Heart right ventricle (tissue), 16 donors: ENCODE measurements at places on chromosomes 6 and 20. TPM values are rescaled to one million over a fixed set of nuclear protein-coding genes. Genes with fewer than 3 reads are reported as not detected.
A peak's percentile ranks its signal among the peaks of the same experiment; 100 is the strongest.

DNA sequence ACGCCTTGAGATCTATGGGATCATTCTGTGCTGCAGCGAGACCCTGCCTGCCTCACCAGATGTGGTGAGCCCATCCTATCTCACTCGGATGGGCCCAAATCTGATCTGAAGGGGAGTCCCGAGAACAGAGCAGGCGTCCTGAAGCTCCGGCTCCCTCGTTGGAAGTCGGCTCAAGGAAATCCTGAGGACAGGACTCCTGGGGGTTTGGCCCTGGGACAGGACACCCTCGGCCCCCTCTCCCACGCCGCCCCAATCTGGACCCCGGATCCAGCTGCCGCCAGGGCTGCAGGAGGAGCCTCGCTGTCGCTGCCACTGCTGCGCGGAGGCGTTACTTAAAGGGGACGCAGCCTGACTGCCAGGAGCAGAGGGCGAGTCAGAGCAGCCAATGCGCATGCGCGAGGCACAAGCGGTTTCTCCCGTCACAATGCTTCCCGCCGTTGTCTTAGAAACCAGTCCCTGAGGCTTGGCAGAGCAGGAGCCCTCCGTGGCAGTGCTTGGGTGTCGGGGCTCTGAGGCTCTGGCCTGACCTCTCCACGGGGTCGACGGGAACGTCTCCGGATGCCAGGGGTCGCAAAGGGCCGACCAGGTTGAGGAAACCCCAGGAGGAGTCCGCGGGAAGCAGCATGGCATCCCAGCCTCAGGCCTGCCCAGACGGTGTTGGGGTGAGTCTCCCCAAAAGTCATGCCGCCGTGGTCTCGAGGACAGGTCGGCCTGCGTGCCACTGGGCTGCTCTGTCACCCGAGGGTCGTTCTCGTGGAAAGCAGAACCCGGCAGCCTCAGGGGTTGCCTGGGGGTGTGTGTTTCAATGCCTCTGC, 1567.8 kb upstream of the DEFB115 start:
- peak; percentile 32 for DNase-seq

DNA sequence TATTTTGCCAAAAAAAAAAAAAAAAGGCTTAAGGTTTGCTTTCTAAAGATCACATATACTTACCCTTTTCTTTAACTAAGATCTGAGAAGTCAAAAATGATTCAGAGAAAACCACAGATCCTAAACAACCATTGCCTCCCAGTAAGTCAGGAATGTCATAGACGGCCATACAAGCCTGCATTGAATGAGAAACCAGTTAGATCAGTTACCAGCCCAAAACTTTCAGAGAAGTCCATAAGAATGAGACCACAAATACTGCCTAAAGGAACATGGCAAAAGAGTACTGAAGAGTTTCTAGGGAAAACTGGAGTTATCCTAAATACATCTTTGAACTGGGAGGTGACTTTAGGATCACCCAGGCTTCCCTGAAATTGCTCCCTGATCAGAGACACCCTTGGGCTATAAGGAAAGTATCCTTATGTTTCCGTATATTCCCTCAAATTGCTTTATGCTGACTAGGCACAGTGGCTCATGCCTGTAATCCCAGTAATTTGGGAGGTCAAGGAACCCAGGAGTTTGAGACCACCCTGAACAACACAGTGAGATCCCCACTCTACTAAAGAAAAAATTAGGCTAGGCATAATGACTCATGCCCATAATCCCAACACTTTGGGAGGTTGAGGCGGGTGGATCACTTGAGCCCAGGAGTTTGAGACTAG, 79.4 kb upstream of the SLC4A11 start:
- DNase-seq, result no peak

DNA sequence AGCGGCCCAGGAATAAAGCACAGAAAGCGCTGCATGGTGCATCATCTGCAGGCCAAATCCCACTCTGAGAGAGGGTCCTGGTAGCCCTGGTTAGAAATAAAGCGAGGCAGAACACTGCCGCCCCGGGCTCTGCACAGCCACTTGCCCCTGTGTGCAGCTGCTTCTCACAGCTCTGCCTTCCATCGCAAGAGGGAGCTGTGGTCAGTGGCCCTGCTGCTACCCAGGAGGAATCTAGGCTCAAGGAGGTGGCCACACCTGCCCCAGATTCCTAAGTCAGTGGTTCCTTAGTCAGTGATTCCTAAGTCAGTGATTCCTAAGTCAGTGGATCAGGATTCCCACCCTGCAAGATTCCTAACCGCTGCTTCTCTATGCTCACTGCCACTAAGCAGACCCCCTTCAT, 8.8 kb downstream of the CDH4 start:
- DNase-seq, result no peak

DNA sequence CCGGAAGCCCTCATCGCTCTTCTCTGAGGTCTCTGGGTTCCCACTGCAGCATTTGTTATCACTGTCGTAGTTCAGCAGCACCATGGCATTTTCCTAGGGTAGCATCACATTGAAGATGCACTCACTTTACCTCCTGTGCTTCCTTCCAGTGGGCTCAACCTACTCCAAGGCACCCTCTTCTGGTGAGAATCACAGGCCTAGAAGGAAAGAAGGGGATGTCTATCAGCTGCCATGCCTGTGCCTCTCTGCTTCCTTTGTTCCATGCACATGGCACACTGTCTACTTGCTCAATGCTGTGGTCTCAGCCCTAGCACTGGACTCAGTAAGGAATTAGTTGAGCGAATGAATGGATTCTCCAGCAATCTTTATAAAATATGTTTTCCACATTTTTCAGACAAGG, 22.6 kb downstream of the CST4 start:
- DNase-seq, result no peak

GRCh38 chr6:149750136-149750609, 632 bp downstream of the PCMT1 start:
- peak; percentile 26 for DNase-seq

DNA sequence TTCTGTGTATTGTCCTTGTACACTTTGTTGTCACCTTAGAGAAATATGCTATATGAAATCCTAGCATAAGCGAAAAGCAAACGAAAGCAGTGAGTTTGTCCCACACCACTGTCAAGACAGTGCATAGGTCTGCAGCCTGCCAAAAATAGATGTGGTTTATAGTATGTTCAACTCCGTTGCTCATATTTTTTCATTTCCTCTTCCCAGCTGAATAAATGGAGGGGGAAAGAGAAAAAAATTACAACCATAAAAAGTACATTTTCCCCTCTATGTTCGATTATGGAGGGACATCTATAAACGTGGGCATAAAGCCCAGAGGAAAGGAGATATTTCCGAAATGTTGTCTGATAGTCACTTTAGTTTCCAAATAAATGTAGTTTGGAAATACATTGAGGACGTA, 25.8 kb downstream of the PRL start:
- DNase-seq, result no peak

- DNase-seq, result no peak
These were observed 180.6 kb downstream of the RPS12 start for GRCh38 chr6:132995009-132995408.

- DNase-seq, result no peak
These were observed 39.2 kb upstream of the KCNG1 start for GRCh38 chr20:51062065-51062464.

- DNase-seq, result no peak
These were observed 1005.5 kb upstream of the CITED2 start for GRCh38 chr6:140379919-140380318.

GRCh38 chr20:25534845-25535244, 50.5 kb downstream of the NINL start:
- no peak for DNase-seq

DNA sequence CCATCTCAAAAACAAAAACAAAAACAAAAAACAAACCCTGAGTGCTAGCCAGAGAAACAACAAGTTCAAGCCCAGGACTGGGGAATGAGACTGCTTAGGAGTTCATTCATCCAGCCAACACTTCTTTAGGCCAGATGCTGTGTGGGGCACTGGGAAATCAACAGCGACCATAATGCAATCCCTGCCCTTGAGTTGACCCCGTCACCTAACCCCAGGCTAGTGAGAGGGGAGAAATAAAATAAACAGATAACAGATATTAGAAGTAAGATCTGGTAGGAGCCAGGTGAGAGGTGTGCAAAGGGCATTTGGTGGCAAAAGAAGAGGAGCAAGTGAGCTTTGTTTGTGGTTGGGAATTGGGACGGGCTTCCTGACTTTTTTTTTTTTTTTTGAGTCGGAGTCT, 4.9 kb upstream of the RPL10A start:
- no peak for DNase-seq

DNA sequence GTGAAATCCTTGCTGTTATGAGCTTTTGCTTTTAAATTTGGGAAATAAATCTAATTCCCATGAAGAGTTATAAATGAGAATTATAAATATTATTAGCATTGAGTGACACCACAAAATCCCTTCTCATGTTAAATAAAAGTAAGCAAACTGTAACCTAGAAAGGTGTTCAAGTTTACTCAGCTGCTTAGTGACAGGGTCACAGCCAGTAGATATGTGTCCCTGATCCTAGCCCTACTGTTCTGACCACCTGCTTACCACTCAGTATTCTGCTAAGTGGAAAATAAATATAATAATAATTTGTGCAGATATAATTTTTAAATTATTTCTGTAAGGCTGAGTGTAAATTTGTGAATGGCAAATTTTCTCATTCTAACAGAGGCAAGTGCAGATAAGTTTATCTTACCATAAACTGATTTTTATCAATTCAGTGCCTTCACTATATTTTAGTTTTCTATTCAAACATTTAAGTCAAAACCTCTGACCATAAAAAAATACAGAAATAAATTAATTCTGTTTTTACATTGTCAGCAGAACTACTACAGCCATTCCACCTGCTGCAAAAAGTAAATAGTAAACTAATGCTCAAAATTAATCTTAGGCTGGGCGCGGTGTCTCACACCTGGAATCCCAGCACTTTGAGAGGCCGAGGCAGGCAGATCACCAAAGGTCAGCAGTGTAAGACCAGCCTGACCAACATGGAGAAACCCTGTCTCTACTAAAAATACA, 118.2 kb downstream of the TENT5A start:
- no peak for DNase-seq

DNA sequence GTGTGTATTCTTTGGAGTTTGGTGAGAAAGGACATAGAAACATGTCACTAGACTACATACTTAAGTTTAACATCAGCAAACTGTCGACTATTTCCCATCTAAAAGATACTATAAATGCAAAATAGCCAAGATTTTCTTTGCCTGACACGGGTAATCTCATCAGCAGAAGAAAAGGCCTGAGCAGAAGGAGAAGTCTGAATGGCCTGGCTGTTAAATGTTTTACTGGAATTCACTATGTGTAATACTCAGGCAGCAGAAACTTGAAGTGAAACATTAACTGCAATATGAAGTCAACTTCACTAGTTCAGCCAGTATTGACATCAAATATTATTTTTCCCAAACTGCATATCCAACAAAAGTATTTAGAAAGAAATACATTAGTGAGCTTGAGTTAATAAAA, 6.4 kb upstream of the DSE start:
- DNase-seq, result no peak

DNA sequence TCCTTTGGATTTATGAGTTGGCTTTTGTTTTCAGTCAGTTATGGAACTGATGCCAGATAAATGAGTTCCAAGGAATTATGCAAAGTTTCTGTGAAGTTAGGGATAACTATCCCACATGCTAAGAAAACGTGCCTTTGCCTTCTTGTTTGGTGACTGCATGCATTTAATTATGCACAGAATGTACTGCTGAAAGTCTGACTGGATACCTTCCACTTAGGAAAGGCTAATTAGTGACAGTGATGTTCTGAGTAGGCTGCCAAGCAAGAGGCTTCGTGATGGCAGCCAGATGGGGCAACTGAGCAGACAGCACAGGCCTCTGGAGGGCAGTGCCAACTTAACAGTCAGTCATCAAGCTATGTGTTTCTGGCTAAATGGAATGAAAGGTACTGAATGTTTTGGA, 289.9 kb downstream of the CD109 start:
- DNase-seq, result no peak

DNA sequence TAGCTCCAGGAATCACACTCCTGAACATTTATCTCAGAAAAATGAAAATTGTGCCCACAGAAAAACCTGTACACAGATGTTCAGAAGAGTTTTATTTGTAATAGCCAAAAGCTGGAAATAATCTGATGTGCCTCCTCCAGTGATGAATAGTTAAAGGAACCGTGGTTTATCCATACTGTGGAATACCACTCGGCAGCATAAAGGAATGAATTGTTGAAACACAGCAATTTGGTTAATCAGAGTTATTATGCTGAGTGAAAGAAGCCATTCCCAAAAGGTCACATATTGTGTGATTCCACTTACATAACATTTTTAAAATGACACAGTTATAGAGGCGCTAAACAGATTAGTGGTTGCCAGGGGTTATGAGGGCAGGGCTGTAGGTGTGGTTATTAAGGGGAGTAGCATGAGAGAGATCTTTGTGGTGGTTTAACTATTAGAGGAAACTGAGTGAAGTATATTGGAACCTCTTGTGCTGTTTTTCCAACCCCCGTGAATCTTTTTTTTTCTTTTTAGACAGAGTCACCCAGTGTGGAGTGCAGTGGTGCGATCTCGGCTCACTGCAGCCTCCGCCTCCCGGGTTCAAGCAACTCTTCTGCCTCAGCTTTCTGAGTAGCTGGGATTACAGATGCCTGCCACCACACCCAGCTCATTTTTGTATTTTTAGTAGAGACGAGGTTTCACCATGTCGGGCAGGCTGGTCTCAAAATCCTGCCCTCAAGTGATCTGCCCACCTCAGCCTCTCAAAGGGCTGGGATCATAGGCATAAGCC, 26.2 kb downstream of the PSMF1 start:
- no peak for DNase-seq

DNA sequence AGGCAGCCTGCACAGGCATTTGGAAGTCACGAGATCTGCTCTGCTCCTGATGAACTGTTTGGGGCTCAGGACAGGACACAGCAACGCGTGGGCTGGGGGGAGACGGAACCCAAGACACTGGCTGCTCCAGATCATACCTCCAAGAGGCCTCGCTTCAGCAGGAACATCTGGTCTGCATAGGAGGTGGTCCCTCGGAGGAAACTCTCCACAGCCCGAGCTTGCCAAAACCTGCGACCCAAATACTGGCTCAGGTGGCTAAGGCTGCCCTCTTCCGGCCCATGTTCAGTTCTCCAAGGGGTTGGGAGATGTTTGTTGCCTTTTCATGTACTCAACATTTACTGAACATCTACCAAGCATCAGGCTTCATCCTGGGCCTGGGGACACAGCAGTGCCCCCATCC, 51.7 kb downstream of the MYH7B start:
- no peak for DNase-seq

DNA sequence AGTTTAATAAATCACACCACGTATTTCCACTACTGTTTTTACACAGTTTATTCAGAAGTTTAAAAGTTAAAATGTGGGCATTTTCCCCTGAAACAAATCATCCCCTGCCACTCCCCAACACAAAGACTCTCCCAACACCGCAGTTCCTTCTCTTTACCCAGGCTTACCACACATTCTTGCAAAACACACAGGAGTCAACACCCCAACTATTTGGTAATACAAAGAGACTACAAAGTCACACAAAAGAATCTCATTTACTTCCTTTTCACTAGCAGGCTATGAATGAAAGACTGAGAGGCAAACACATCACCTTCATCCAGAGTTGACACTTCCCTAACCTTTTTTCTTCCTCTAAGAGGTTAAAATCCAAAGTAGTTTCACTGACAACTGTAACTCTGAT, 51.1 kb downstream of the KCTD20 start:
- DNase-seq, result no peak

- no peak for DNase-seq
These were observed 12.2 kb downstream of the FGD2 start for GRCh38 chr6:37017606-37018197.

Gene PCK1
- 0.59 TPM for total RNA-seq

Gene IL17A
- not detected for total RNA-seq

Gene CALHM4
- total RNA-seq, result not detected

Gene NOL7
- total RNA-seq, result 55.8 TPM

Gene CD2AP
- 10.9 TPM for total RNA-seq

Gene SRMS
- total RNA-seq, result not detected

Gene TBXT
- total RNA-seq, result not detected

Gene CLPSL1
- not detected for total RNA-seq

Gene PSORS1C2
- not detected for total RNA-seq

Gene TGM3
- total RNA-seq, result not detected

Gene POU5F1
- total RNA-seq, result 0.32 TPM

Gene VSTM2L
- 5.2 TPM for total RNA-seq
